D721Med (cell line): ENCODE measurements at places on chromosomes 1 and 21.

DNA sequence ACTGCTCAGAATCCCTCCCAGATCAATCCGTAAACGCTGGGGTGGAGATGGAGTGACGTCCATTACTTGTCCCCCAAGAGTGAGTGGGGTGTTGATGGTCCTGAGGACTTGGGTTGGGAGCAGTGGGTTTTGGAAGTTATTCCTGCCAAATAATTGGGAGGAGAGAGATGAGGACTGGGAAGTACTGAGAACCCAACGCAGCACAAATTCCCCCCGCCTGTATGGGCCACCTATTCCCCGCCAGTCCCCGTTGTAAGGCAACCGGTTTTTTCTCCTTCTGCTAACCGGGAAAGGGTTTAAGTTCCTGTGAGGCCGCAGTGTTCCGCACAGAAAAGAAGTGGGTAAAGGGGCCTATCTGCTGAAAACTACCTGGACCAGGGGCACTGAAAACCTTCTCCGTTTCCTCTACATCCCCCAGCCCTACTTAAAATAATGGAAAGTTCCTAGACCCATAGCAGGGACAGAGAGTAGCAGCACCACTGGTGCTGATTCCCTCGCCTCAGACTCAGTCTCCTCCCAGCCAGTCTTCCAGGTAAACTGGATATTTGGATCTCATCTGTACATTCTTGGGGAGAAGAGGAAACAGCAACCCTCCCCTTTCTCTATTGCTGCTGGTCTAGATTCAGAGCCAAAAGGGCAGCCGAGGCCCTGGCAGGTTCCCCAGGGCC is 738 bp downstream of the LURAP1 start:
- DNase-seq: no peak

- DNase-seq: no peak
Observed at GRCh38 chr1:20729155-20729931, 3.2 kb downstream of the SH2D5 start.

- no peak for DNase-seq
Observed at GRCh38 chr1:209621741-209622655, 30.2 kb downstream of the LAMB3 start.

- DNase-seq: no peak
Observed at GRCh38 chr1:175254190-175254589, 61.6 kb upstream of the KIAA0040 start.

- DNase-seq: no peak
Observed at GRCh38 chr1:7912743-7913557, 27.7 kb downstream of the TNFRSF9 start.

GRCh38 chr1:58249737-58250586 is 296.6 kb downstream of the OMA1 start:
- no peak for DNase-seq

DNA sequence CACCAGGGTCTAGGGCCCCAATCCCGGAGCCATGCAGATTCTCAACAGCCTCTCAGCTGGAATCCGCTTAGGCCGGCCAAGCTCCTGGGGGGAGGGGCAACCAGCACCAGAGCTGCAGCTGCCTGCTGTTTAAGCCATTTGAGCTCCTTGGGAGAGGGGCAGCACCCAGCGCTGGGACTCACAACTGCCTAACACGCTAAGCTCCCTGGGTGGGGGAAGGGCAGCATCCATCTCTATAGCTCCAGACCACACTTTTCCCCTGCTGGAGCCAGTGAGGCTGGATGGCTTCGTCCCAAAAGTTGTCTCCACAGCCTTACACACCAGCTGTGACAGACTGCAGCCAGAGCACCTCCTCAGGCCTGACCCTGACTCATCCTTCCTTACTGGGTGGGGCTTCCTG is 6.9 kb upstream of the PTGFR start:
- no peak for DNase-seq

DNA sequence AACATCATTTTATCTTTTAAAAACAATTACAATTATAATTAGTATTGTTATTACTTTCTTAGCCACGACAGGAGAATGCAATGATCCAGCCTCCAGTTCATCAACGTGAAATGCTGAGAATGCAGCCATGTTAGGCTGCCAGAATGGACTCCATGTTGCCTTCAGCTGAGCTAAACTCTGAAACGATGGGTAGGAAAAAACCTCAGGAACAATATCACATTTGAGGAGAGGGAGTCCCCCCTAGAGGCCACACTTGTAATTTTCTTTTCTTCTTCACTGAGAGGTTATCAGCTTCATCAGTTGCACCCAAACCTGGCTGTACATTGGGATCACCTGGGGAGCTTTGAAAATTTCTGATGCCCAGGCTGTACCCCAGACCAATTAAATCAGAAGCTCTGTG is 34.6 kb upstream of the DNAH14 start:
- DNase-seq: no peak

- DNase-seq: no peak
Observed at GRCh38 chr1:242241936-242242335, 243.0 kb upstream of the MAP1LC3C start.

DNA sequence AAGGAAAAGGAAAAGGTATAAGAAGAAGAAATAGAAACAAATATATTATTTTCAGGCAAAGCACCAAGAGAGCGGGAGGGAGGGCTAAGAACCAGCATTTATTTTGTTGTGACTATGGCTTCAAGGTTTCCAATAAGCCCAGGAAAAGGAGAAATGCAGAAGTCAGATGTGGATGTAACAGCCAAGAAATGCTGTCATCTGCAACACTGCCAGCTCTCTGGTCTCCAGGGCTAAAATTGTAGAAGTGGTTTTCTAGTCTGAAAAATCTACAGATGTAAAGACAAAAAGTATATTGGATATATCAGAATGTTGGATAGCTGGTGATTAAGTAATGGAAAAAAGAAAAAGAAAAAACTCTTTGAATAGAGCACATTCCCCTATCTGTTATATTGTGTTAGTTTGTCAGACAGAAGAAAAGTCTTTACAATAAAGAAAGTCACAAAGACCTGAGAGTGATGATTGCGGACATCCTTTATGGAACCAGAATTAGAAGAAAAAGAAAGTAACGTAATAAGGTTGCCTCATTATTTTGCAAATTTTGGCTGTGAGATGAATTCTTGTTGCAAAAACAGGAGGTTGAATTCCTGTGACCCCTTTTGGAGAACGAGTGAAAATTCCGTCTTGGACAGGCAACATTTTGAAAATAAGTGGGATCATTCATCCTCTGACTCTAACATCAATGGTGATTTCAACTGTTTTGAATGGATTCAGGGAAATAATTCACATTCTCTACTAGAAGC is 938.1 kb downstream of the TTLL7 start:
- no peak for DNase-seq

- DNase-seq: no peak
Observed at GRCh38 chr1:46523496-46524353, 27.7 kb downstream of the KNCN start.

DNA sequence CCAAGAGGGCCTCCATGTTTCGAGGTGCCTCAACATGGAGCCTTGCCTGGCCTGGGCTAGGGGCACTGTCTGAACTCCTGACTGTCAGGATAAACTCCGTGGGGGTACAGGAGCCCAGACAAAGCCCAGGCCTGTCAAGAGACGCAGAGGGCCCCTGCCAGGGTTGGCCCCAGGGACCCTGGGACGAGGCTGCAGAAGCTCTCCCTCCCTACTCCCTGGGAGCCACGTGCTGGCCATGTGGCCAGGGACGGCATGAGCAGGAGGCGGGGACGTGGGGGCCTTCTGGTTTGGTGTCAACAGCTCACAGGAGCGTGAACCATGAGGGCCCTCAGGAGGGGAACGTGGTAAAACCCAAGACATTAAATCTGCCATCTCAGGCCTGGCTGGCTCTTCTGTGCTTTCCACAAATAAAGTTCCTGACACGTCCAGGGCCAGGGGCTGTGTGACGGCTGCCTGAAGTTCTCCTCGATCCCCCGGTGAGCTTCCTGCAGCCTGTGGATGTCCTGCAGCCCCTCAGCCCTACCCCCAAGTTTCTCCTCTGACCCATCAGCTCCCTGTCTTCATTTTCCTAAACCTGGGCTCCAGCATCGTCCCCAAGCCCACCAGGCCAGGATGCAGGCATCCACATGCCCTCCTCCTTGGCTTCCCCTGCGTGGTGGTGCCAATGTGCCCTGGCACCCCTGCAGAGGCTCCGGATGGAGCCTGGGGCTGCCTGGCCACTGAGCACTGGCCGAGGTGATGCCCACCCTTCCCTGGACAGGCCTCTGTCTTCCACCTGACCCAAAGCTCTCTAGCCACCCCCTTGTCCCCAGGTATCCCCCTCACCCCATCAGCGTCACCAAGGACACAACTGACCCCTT is 12.8 kb upstream of the LRRC3 start:
- no peak for DNase-seq

DNA sequence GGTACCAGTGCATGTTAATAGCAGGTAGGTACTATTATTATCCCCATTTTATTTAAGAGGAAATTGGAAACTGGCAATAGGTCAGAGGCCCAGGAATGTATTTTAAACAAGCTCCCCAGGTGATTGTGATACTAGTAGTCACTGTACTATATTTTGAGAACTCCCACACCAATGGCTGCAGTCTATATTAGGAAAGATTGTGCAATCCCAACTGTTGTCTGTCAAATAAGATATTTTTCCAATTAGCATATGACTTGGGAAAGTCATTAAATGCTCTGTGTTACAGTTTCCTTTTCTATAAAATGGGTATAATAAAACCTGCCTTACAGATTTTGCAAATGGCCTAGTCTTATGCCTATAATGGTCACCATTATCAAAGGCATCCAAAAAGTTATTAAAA is 94.2 kb upstream of the DMRTA2 start:
- no peak for DNase-seq

DNA sequence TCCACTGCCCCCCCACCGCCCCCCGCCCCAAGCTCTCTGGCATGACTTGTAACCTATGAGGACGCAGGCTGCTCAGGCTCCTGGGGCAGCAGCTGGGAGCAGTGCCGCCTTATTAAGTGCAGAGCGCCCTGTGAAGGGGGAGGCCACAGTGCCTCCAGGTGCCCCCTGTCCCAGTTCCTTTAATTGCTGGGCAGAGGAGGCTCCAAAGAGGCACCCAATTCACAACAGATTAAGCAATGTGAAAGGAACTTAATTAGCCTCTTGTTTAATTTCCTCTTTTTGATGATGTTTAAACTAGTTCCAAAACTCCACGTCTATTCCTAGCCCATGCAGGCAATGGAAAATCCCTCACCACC is 3.0 kb downstream of the RXFP4 start:
- no peak for DNase-seq

DNA sequence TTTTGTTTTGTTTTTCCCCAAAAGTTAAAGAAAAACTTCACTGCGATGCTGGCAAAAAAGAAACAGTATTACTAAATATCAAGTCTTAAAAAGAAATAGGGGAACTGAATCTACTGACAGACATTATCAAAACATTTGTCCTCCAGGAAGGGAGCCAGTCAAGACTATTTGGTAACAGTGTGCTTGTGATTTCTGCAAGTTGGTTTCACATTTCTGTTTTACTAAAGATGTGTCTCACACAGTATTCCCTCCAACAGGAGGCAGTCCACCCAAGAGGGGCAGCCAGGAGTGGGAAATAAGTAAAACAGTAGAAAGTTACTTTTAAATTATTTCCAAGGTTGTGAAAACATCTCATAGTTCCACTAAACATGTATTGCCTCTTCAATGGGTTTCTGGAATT is 74.4 kb upstream of the SDC3 start:
- no peak for DNase-seq

DNA sequence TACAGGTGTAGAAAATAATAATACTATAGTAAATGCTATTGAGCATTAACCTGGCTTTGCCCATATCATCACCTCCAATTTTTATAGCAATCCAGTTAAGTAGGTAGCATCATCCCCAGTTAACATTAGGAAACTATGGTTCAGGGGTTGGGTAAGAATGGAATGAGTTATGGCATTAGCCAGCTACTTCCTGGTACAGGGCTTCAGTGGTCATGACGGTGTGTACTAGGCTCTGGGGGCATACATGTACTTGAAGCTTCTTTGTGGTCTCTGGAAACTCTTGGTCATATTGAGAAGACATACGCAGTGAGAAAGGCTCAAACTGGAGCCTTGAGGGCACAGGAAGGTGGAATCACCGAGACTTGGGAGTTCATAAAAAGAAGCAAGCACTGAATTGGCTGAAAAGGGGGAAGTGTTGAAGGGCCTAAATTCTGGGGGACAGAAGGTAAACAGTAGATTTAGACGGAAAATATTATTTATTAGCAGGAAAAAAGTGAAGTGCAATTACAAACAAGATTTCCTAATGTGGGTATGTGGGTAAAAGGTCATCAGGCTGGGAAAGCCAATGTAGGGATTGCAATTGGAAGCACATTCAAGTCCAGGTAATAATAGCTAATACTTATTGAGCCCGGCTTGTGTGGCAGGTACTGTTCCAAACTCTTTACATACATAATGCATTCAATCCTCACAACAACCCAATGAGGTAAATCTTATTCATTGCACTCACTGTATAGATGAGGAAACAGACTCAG is 114.2 kb upstream of the ATP1A1 start:
- DNase-seq: no peak

GRCh38 chr1:1207571-1207892 is 1.1 kb upstream of the TNFRSF18 start:
- no peak for DNase-seq
